ENCODE measurements at places on chromosomes 16 and 17. TPM values are rescaled to one million over a fixed set of nuclear protein-coding genes. Genes with fewer than 3 reads are reported as not detected.

GP1BA gene
- total RNA-seq, result not detected

TIGD7 gene
- total RNA-seq, result 2.6 TPM

AOC3 gene
- 1.6 TPM for total RNA-seq

FNDC8 gene
- total RNA-seq, result not detected

NPIPA2 gene
- total RNA-seq, result not detected

HEATR3 gene
- total RNA-seq, result 25.4 TPM

NRN1L gene
- 0.14 TPM for total RNA-seq

Measured in smooth muscle cell of bladder (primary cell).